ENCODE measurements at places on chromosomes 1 and 21. TPM values are rescaled to one million over a fixed set of nuclear protein-coding genes. Genes with fewer than 3 reads are reported as not detected.

DNA sequence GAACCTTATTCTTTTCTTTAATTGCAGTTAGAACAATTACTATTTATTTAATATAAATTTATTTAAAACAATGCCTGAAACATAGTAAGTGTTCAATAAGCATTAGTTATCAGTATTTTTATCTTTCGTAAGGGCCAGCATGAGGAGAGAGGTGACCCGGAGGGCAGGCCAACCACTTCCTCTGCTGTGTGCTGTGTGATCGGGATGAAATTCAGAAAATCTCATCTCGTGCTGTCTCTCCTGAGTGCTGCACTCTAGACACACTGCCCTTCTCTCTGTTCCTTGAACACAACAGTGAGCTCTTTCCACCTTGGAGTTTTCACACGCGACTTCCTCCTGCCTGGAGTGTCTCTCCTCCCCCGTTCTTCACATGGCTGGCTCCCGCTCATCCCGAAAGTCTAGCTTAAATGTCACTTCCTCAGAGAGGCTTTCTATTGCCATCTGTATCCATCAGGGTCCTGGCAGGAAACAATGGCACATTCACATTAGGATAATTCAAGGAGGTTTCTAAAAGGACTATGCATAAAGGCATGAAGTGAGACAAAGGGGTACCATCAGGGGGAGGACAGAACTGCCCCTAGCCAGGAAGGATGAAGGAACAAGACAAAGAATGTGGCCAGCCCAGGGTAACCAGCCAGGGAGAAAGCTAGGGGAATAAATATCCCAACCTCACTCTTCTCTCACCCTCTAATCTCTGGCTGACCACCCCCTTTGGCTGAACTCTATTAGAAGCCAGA lies 142.6 kb upstream of the GJB5 start:
- no peaks in the 10 kb centered on the region for H3K4me1 ChIP-seq
- H3K27ac ChIP-seq: no peak overlapping the region
- no peak overlapping the region for H3K4me3 ChIP-seq
- no peak for DNase-seq

- H3K27ac ChIP-seq: no peak overlapping the region
- H3K27me3 ChIP-seq: no peaks in the 10 kb centered on the region
- no peaks in the 10 kb centered on the region for H3K4me1 ChIP-seq
- H3K4me3 ChIP-seq: no peak overlapping the region
- H3K36me3 ChIP-seq: no peaks in the 10 kb centered on the region
- no peak for DNase-seq
These were observed 60.5 kb downstream of the CAPN9 start for GRCh38 chr1:230807561-230808280.

DNA sequence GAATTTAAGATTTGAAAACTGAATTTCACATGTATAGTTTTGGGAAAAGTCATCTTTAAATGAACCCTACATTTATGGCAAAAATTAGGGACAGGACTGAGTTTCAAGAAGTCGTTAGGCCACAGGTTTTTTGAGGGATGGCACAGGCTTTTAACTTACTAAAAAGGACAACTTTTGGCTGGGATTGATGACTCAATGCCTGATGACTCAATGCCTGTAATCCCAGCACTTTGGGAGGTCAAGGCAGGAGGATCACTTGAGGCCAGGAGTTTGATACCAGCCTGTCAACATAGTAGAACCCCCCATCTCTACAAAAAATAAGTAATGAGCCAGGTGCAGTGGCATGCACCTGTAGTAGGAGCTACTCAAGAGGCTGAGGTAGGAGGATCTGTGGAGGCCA lies 15.9 kb downstream of the UCK2 start:
- H3K4me3 ChIP-seq: no peak overlapping the region
- no peaks in the 10 kb centered on the region for H3K27me3 ChIP-seq

DNA sequence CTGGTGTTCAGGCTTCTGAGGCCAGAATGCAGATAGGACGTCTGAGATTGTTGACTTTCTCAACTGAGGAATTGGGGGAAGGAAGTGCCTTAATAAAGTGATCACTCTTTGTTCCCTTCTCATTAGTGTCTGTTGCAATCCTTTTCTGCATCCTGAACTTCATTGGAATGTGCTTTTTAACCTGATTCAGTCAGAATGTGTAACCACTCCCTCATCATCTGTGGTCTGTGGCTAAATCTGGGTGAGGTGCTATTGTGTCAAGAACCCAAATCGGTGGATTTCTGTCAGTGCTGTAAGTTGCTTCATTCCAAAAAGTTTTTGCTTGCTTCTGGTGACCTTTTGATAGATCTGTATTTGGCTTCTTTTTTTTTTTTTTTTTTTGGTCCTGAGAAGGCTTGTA lies 38.2 kb downstream of the ARID1A start:
- peaks cover 36% of the 10 kb centered on the region for H3K36me3 ChIP-seq
- no peak overlapping the region for H3K27ac ChIP-seq
- DNase-seq: no peak
- H3K4me1 ChIP-seq: peaks cover 3% of the 10 kb centered on the region
- H3K4me3 ChIP-seq: no peak overlapping the region
- no peaks in the 10 kb centered on the region for H3K27me3 ChIP-seq

- peaks cover 43% of the 10 kb centered on the region for H3K36me3 ChIP-seq
- no peak for DNase-seq
- peak overlapping the region; percentile 11 for H3K4me3 ChIP-seq
- peaks cover 27% of the 10 kb centered on the region for H3K4me1 ChIP-seq
These were observed 2.7 kb downstream of the PRMT2 start for GRCh38 chr21:46637952-46638746.

DNA sequence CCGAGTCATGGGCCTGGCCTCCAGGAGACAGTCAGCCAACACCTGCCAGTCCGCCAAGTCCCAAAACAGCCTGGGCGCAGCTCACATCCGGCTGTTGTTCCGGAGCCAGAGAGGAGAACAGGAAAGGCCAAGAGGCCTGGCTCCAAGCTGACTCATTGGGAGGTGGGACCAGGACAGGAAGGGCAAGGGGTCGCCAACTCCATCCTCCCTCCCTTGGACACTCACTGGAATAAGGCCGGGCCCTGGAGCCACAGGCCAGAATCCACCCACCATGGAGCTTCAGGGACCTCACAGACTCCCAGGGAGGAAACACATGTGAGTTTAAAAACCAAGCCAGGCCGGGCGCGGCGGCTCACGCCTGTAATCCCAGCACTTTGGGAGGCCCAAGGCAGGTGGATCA lies 25.1 kb upstream of the CLIC4 start:
- H3K27ac ChIP-seq: no peak overlapping the region
- H3K36me3 ChIP-seq: peaks cover 9% of the 10 kb centered on the region
- no peaks in the 10 kb centered on the region for H3K27me3 ChIP-seq
- no peak for DNase-seq
- H3K4me3 ChIP-seq: no peak overlapping the region
- H3K4me1 ChIP-seq: peaks cover 9% of the 10 kb centered on the region

- DNase-seq: peak; percentile 57
- H3K36me3 ChIP-seq: no peaks in the 10 kb centered on the region
- peaks cover 31% of the 10 kb centered on the region for H3K4me1 ChIP-seq
These were observed 31.9 kb downstream of the SERINC2 start for GRCh38 chr1:31444725-31445448.

DNA sequence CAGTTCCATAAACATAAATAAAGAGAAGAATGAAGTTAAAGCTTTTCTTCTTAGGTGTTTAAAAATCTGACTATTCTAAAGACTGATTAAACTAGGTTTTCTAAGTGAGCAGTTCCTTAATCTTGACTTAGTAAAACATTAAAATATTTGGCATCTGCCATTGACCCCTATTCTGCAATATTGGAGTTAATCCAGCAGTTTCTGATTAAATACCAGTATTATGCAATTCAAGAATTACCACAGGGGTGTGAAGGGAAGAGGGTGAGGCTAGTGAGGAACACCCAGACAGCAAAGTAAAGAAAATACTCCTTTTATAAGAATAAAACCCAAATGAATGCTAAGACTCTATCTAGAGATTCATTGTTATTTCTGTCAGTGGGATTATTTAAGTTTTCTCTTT lies 40.9 kb downstream of the CLIC4 start:
- H3K4me1 ChIP-seq: no peaks in the 10 kb centered on the region
- H3K36me3 ChIP-seq: peaks cover 4% of the 10 kb centered on the region
- H3K27ac ChIP-seq: peak overlapping the region; percentile 39
- no peaks in the 10 kb centered on the region for H3K27me3 ChIP-seq

DNA sequence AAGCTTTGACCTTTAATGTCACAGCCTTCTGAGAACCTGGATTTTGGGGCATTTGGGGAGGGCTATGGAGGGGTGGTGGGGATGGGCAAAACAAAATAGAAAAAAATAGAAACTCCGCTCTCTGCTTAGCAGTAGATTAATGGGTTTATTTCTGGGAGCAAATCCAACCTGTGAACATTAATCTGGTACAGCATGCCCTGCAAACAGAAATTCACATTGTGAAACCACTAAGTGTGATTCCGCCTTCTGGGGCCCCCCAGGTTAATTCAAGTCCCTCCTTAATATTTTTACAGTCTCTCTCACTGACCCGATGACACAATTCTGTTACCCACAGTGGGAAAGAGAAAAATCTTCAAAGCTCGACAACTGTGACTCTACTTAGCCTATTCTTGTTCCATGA lies 76.4 kb downstream of the TIAM1 start:
- DNase-seq: no peak
- no peak overlapping the region for H3K27ac ChIP-seq
- H3K4me3 ChIP-seq: no peak overlapping the region
- no peaks in the 10 kb centered on the region for H3K27me3 ChIP-seq

The ATP6V1G3 gene
- not detected for total RNA-seq

The MSH4 gene
- 0.54 TPM for total RNA-seq

The SLAMF6 gene
- total RNA-seq: not detected

The CLIC6 gene
- total RNA-seq: 0.42 TPM

The ACKR1 gene
- not detected for total RNA-seq

The AKR7A3 gene
- 2.2 TPM for total RNA-seq
